ENCODE measurements at places on chromosomes 5 and 9. TPM values are rescaled to one million over a fixed set of nuclear protein-coding genes. Genes with fewer than 3 reads are reported as not detected.

- no peak for DNase-seq
Observed at GRCh38 chr5:100406640-100407039, 128.5 kb upstream of the FAM174A start.

GRCh38 chr9:134641173-134641989, at the start of gene COL5A1:
Gene COL5A1, plus strand, starts transcription at chr9:134641803. Its CDS starts 385 bp downstream, at chr9:134642188.
- DNase-seq: peak; percentile 91

DNA sequence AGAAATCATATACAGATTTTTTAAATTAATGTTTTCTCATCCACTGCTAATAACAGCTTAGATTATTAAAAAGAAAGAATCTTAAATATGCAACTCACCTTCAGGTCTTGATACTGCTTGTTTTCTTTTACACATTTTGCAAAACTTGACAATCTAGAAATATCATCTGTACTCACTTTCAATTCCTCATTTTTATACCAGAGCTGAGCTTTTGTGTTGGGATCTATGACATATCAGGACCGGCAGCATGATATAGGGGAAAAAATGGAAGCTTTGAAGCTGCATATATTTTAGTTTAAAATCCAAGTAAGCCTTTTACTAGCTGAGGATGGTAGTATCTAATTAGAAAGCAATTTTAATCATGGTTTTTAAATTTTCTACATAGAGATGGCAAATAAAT, 75.7 kb upstream of the SMARCA2 start:
- no peak for DNase-seq

GRCh38 chr9:76414661-76415060, 20.4 kb upstream of the RFK start:
- DNase-seq: no peak

GRCh38 chr5:142676318-142676717, 9.6 kb downstream of the FGF1 start:
- DNase-seq: no peak

OR1J2 gene
- not detected for total RNA-seq

ZNF483 gene
- 6.9 TPM for total RNA-seq

ECSCR gene
- total RNA-seq: 35.4 TPM

TMEM232 gene
- total RNA-seq: 1.1 TPM

PPP3R2 gene
- not detected for total RNA-seq

TMEM215 gene
- total RNA-seq: not detected

PRUNE2 gene
- 28.5 TPM for total RNA-seq

PCDHAC2 gene
- total RNA-seq: 3.7 TPM

C8G gene
- not detected for total RNA-seq

CCL21 gene
- 2.9 TPM for total RNA-seq

CFAP77 gene
- total RNA-seq: 8.6 TPM

IQGAP2 gene
- 12.3 TPM for total RNA-seq
